Right hindlimb (tissue), 1 donor: ENCODE measurements at places on chromosomes 7 and 10.

- DNase-seq = no peak
Observed at GRCh38 chr10:6064119-6064518, 2.0 kb upstream of the IL2RA start.

DNA sequence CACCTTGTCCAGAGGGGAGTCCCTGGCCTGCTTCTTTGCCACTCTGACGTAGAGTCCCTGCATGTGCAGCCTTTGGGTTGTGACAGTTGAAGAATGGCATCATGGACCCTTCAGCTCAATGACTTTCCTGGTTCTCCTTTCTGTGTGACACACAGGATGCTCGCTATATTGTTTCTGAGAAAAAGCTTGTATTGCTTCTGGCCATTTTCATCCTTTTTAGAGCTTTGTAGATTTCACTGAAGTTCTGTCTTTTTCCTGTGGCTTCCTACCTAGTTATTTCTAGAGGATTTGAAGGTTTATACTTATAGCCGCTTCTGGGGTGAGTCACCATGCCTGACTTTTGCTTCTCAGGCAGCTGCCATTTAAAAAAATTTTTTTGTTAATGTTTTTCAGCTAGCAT, 27.0 kb downstream of the SND1 start:
- no peak for DNase-seq

DNA sequence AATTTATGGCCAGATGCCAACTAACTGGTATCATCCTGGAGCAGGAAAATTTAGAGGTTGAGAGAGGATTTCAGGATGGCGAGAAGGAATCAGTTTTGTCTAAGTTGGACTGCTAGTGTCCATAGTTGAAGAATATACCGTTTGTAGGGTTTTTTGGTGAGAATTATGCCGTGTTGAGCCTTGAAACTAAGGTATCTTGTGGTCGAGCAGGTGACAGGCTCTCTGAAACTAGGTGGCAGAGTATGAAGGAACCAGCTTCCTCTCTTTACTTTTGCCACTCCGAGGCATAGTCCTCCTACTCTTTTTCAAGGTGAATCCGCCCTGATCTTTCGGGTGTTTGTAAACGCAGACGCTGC, 9.7 kb downstream of the MDFIC start:
- DNase-seq = no peak

DNA sequence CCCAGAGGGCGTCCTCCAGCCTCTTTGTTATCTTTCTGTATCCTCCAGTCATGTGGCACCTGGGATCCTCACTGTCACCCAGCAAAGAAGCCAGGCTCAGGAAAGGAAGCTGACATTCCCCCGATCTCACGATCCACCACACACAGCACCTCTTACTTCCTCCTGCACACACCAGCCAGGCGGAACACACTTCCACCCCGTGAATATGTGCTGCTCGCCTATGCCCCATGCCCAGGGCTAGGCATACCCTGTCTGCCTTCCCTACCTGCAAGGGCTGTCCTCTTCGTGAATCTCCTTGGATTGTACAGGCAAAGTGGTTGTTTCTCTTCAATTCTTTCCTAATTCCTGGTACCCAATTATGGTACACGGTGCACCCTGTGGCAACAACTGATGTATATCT, 191.0 kb downstream of the TNS3 start:
- peak; percentile 8 for DNase-seq

- DNase-seq = no peak
Observed at GRCh38 chr10:69014171-69014570, 25.6 kb downstream of the KIFBP start.

GRCh38 chr7:44698046-44698580, 50.5 kb upstream of the ZMIZ2 start:
- no peak for DNase-seq

DNA sequence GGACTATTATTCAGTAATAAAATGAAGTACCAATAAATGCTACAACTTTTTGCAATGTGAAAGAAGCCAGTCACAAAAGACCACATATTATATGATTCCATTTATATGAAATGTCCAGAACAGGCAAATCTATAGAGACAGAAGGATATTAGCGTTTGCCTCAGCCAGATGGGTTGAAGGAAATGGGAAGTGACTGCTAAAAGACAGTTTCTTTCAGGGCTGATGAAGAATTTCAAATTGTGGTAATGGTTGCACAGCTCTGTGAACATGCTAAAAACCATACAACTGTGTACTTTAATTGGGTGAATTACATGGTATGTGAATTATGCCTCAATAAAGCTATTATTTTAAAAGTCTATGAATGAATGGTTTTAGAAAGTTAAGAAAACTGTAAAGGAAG, 23.9 kb upstream of the REEP3 start:
- DNase-seq = no peak

DNA sequence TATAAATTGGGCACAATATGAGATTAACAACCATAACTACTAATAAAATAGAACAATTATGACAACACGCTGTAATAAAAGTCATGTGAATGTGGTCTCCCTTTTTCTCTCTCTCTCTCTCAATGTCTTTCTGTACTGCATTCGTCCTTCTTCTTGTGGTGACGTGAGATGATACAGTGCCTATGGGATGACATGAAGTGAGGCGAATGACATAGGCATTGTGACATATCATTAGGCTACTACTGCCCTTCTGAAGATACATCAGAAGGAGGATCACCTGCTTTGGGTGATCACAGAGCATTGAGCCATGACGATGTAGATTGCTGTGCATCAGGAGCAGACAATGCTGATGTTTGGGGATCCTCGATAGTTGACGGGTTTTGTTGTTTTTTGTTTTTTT, 171.6 kb downstream of the HERPUD2 start:
- DNase-seq = no peak

DNA sequence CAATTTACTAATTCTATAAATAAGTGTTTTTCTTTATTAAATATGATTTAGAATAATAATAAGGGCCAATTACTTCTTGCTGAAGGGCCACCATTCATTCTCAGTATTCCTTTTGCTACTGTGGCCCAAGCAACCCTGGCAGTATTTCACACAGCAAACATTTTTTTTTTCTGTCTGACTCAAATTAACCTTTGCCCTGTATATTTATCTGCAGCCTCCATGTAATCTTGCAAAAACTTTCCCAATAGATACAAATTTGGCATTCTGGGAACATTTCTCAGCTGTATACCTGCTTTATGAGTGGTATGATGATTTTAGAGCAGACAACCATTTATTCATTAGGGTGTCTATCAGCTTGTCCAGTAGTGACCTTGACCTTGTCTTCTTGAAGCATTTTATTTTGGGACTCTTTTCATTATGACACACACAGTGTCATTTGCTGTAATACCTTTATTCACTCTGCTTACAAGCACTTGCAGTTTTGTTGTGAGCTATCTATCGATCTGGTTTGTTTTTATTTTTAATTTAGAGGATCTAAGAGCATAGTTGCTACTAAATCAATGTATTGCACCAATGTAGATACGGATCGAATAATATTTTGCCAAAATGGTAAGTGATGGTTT, 159.7 kb upstream of the PLXDC2 start:
- DNase-seq = no peak

DNA sequence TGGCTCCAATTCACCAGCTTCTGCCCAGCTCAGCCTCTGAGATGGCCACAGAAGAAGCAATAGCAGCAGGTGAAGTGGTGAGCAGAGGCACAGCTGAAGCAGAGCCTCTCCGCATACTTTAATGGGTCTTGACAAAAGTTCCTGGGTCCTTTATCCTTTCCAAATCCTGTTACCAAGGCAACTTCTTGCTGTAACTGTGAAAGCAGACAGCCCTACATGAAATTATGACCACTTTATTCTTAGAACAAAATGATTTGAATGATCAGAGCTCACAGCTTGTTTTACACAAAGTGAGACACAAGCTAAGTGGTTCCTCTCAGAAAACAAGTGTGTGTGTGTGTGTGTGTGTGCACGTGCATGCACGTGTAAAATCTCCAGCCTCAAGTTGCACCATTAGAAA, 245.6 kb downstream of the HTR7 start:
- no peak for DNase-seq

DNA sequence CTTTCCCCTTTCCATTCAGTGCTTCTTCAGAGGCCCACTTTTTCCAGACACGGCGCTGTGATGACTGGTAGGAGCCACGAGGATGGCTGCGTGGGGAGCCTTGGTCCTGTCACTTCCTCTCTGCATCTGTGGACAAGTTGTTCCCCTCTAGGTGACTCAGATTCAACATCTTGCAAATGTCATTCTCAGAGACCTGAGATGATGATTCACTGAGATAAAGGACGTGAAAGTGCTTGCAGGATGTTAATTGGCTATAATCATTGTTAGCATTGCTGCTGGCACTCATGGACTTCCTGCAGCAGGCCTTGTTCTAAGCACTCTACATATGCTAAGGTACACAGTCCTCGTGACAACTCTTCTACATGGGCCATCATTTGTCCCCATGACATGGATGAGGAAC, 489.8 kb upstream of the ZMIZ1 start:
- DNase-seq = peak; percentile 8

GRCh38 chr10:47400786-47401185, 16.7 kb upstream of the ZNF488 start:
- no peak for DNase-seq
